T-cell (primary cell): ENCODE measurements at places on chromosomes 5 and 9. TPM values are rescaled to one million over a fixed set of nuclear protein-coding genes. Genes with fewer than 3 reads are reported as not detected.

HACD4 gene
- total RNA-seq: 8.9 TPM

DNA sequence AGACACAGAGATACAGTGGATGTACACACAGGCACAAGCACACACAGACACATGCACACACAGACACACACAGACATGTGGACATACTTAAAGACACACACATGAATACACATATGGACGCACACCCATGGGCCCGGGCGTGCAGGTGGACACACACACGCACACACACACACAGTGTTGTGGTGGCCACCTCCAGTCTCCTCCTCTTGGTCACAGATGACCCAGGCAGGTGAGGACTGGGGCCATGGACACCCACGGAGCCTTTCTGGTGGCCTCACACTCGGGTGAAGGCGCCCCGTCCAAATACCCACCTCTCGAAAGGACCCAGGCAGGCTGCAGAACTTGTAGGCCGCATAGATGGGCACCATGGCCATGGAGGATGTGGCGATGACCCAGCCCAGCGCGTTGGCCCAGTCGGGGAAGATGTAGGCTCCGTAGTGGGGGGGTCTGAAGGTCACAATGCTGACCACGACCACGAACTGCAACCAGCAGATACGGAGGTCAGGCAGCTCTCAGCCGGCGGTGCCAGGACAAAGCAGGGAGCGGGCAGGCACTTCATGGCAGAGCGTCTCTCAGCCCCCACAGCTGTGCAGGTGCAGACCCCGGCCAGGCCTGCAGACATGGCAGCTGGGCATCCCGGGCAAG lies 42.5 kb downstream of the SLC6A3 start:
- no peak overlapping the region for H3K4me3 ChIP-seq
- no peak for DNase-seq
- no peaks in the 10 kb centered on the region for H3K4me1 ChIP-seq
- no peak overlapping the region for H3K27ac ChIP-seq
- no peaks in the 10 kb centered on the region for H3K36me3 ChIP-seq

- H3K36me3 ChIP-seq: no peaks in the 10 kb centered on the region
- DNase-seq: no peak
- no peaks in the 10 kb centered on the region for H3K4me1 ChIP-seq
- no peak overlapping the region for H3K27ac ChIP-seq
- H3K4me3 ChIP-seq: no peak overlapping the region
These were observed 114.1 kb upstream of the TXNDC8 start for GRCh38 chr9:110451726-110452125.

GRCh38 chr5:83538786-83539462 lies 67.4 kb downstream of the VCAN start:
- H3K4me3 ChIP-seq: no peak overlapping the region
- no peak overlapping the region for H3K27ac ChIP-seq
- no peaks in the 10 kb centered on the region for H3K27me3 ChIP-seq
- no peaks in the 10 kb centered on the region for H3K4me1 ChIP-seq
- no peaks in the 10 kb centered on the region for H3K36me3 ChIP-seq

DNA sequence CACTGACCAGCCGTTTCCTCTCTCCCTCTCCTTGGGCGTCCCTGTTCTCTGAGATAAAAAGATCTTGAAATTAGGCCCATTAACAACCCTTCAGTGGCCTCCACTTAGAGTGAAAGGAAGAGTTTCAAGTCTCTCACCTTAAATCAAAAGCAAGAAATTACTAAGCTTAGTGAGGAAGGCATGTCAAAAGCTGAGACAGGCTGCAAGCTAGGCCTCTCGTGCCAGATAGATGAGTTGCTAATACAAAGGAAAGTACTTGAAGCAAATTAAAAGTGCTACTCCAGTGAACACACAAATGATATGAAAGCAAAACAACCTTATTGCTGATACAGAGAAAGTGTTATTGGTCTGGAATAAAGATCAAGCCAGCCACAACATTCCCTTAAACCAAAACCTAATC lies 331.3 kb upstream of the SEMA6A start:
- H3K27ac ChIP-seq: no peak overlapping the region
- H3K4me3 ChIP-seq: no peak overlapping the region
- H3K4me1 ChIP-seq: no peaks in the 10 kb centered on the region
- H3K27me3 ChIP-seq: no peaks in the 10 kb centered on the region
- no peaks in the 10 kb centered on the region for H3K36me3 ChIP-seq

DNA sequence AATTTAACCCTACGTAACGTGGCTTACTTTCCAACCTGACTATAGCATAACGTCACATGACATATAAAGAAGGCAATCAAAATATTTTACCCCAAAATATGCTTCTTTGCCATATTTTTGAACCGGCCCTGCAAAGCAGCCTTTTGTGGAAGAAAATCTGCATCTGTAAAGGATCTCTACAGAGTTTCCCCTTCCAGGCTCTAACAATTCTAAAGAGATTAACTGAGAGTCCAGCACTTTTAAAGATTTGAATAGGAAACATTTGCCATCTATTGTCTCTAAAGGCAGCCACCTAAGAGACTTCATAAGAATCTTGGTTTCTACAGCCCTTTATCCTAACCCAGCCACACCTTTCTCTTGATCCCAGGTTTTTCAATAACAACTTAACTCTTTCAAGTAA lies 22.7 kb downstream of the AP3B1 start:
- H3K4me3 ChIP-seq: no peak overlapping the region
- peaks cover 3% of the 10 kb centered on the region for H3K36me3 ChIP-seq
- H3K27me3 ChIP-seq: no peaks in the 10 kb centered on the region
- H3K4me1 ChIP-seq: no peaks in the 10 kb centered on the region

- H3K4me3 ChIP-seq: no peak overlapping the region
- no peaks in the 10 kb centered on the region for H3K4me1 ChIP-seq
- DNase-seq: no peak
- H3K36me3 ChIP-seq: no peaks in the 10 kb centered on the region
- no peaks in the 10 kb centered on the region for H3K27me3 ChIP-seq
- no peak overlapping the region for H3K27ac ChIP-seq
These were observed 523.7 kb downstream of the CCDC171 start for GRCh38 chr9:16076511-16076910.

DIRAS2 gene
- total RNA-seq: not detected

DNA sequence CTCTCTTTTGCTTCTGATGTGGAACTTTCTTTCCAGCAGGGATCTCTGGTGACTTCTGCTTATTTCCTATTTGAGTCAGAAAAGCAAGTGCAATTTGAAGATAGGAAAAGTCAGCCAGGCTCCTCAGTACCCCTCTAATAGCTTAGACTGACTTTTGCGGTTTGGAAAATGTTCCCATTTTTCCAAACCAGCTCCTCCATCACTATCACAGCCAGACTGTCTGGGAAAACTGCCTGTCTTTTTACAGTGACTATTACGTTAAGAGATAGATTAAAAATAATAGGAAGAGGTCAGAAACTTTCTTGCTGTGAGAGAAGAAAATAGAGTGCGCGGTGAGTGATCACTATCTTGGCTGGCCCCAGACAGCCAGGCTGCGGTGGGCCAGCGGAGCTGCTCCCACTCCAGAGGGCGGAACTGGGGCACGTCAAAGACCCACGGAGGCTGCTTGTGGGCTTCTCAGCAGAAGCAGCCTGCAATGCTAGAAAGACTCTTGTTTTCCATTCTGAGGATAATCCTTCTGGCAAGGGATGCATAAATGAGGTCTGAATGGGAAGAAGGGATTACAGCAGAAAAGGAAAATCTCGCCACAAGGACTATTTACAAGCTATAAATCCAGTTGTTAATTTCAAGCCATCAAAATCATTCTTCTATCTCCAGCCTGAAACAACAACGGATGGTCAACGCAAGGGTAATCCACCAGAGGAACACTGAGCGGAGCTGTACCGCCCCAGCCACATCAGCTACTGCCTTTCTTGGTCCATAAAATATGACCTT lies 151.0 kb upstream of the MSX2 start:
- H3K27ac ChIP-seq: no peak overlapping the region
- no peaks in the 10 kb centered on the region for H3K27me3 ChIP-seq
- H3K4me3 ChIP-seq: no peak overlapping the region

FGF18 gene
- 0.16 TPM for total RNA-seq

FYB1 gene
- total RNA-seq: 372 TPM

GRCh38 chr5:154464438-154464837 lies 13.6 kb downstream of the HAND1 start:
- H3K4me3 ChIP-seq: no peak overlapping the region
- no peaks in the 10 kb centered on the region for H3K36me3 ChIP-seq
- no peaks in the 10 kb centered on the region for H3K4me1 ChIP-seq

GRCh38 chr9:13279284-13280141 lies at the start of gene MPDZ:
TSS of gene MPDZ (minus strand) at chr9:13279692. CDS start at chr9:13250315, 29,377 bp downstream.
- no peak within 1 kb of the TSS for H3K4me3 ChIP-seq
- peaks cover 9% of the 10 kb centered on the region for H3K27me3 ChIP-seq
- no peak for DNase-seq
- no peaks in the 10 kb centered on the region for H3K4me1 ChIP-seq
- H3K27ac ChIP-seq: no peak within 1 kb of the TSS

PCAT7 gene
- not detected for total RNA-seq

DNA sequence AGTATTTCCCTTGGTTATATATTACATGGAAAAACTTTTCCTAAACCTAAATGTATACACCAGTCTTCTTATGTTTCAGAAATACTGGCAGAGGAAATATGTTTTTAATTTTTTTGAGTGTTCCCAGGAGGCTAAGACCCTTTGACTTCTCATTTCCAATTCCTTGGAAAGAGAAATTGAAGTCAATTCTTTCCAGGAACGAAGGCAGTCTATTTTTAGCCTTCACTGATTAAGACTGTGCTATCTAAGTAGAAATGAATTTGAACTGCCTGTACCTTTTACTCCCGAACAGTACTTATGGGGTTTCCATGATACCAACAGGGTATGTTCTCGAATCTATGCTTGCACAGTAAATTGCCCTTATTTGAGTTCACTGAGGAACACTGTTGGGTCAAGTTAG lies 340.3 kb upstream of the CD180 start:
- no peak overlapping the region for H3K4me3 ChIP-seq
- no peak for DNase-seq
- H3K4me1 ChIP-seq: peaks cover 2% of the 10 kb centered on the region
- H3K36me3 ChIP-seq: no peaks in the 10 kb centered on the region
- no peak overlapping the region for H3K27ac ChIP-seq

- H3K36me3 ChIP-seq: no peaks in the 10 kb centered on the region
- no peak for DNase-seq
- no peak overlapping the region for H3K27ac ChIP-seq
- no peaks in the 10 kb centered on the region for H3K27me3 ChIP-seq
These were observed 127.0 kb downstream of the NNT start for GRCh38 chr5:43729846-43730478.

ZNF883 gene
- 0.73 TPM for total RNA-seq

BARHL1 gene
- not detected for total RNA-seq

DNA sequence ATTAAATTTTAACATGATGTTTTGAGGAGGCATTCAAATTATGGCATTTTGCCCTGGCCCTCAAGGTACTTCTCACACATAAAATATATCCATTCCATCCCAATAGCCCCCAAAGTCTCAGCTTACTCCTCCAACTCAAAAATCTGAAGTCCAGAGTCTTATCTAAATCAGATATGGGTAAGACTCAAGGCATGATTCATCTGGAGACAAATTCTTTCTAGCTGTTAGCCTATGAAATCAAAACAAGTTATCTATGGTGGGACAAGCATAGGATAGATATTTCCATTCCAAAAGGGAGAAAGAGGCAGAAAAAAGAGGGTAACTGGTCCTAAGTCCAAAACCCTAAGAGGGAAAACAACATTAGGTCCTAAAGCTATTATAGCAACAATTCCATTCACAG lies 408.4 kb downstream of the ZNF608 start:
- H3K4me1 ChIP-seq: no peaks in the 10 kb centered on the region
- no peaks in the 10 kb centered on the region for H3K36me3 ChIP-seq
- DNase-seq: no peak
- H3K27ac ChIP-seq: no peak overlapping the region
- H3K27me3 ChIP-seq: no peaks in the 10 kb centered on the region

- H3K4me3 ChIP-seq: no peak overlapping the region
- H3K27ac ChIP-seq: no peak overlapping the region
- no peak for DNase-seq
These were observed 6.2 kb downstream of the CEP78 start for GRCh38 chr9:78242041-78242440.

PFN3 gene
- total RNA-seq: not detected

HAVCR1 gene
- 5.4 TPM for total RNA-seq

GRCh38 chr9:76608575-76609273 lies 149.7 kb downstream of the GCNT1 start:
- H3K36me3 ChIP-seq: no peaks in the 10 kb centered on the region
- H3K4me3 ChIP-seq: no peak overlapping the region
- H3K4me1 ChIP-seq: no peaks in the 10 kb centered on the region
- H3K27ac ChIP-seq: no peak overlapping the region

OCLN gene
- total RNA-seq: 9.0 TPM

DNA sequence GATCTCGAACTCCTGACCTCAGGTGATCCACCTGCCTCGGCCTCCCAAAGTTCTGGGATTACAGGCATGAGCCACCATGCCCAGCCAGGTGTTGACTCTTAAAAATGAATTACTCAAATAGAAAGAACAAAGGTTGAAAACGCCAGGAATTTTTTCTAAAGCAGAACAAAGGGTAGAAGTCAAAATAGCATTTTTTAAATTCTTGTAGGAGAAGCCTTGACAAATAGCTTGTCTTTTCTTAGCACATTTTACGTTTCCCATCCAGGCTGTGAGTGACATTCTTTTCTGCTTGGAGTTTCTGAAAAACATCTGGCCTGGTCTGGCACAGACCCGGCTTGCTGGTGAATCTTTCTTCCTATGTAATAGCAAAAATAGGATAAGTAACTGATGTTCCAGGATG lies 169.4 kb upstream of the ZNF462 start:
- no peak overlapping the region for H3K27ac ChIP-seq
- DNase-seq: no peak
- no peaks in the 10 kb centered on the region for H3K27me3 ChIP-seq
- no peaks in the 10 kb centered on the region for H3K4me1 ChIP-seq
- H3K4me3 ChIP-seq: no peak overlapping the region
- H3K36me3 ChIP-seq: no peaks in the 10 kb centered on the region

- H3K36me3 ChIP-seq: no peaks in the 10 kb centered on the region
- no peak overlapping the region for H3K27ac ChIP-seq
- H3K4me1 ChIP-seq: no peaks in the 10 kb centered on the region
- H3K4me3 ChIP-seq: no peak overlapping the region
- no peak for DNase-seq
These were observed 86.6 kb downstream of the MAMDC2 start for GRCh38 chr9:70130266-70130665.

SPATA6L gene
- total RNA-seq: 2.4 TPM

- H3K27ac ChIP-seq: no peak overlapping the region
- no peak overlapping the region for H3K4me3 ChIP-seq
- no peaks in the 10 kb centered on the region for H3K36me3 ChIP-seq
- no peak for DNase-seq
- H3K27me3 ChIP-seq: peaks cover under 1% of the 10 kb centered on the region
These were observed 102.2 kb upstream of the MOCS2 start for GRCh38 chr5:53211799-53212198.

DNA sequence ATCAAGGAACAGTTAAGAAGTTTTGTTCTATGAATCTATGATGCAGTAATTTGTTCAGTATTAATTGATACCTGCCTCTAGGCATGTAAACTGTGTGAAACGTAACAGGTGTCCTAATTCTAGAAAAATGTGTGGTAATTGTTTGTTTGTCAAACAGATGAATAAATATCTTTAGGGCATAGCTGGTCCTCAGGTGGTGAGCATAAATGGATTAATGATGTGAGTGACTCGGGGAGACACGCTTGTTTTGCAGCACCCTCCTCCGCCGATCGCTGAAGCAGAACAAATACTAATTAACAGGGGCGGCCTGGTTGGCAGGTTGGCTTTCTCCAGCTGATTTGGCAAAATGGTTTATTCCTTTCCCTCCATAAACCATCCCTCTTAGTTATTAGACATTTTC lies 88.8 kb downstream of the TLE4 start:
- H3K4me1 ChIP-seq: peaks cover 22% of the 10 kb centered on the region
- H3K27me3 ChIP-seq: no peaks in the 10 kb centered on the region
- H3K4me3 ChIP-seq: no peak overlapping the region
- no peak for DNase-seq
- no peak overlapping the region for H3K27ac ChIP-seq
- peaks cover 3% of the 10 kb centered on the region for H3K36me3 ChIP-seq

GRCh38 chr9:133614056-133614455 lies 4.9 kb upstream of the FAM163B start:
- H3K4me3 ChIP-seq: no peak overlapping the region
- no peak for DNase-seq
- no peaks in the 10 kb centered on the region for H3K36me3 ChIP-seq
- H3K27ac ChIP-seq: no peak overlapping the region
- H3K27me3 ChIP-seq: no peaks in the 10 kb centered on the region
